SK-N-SH (cell line): ENCODE measurements at places on chromosomes 7 and 10.

DNA sequence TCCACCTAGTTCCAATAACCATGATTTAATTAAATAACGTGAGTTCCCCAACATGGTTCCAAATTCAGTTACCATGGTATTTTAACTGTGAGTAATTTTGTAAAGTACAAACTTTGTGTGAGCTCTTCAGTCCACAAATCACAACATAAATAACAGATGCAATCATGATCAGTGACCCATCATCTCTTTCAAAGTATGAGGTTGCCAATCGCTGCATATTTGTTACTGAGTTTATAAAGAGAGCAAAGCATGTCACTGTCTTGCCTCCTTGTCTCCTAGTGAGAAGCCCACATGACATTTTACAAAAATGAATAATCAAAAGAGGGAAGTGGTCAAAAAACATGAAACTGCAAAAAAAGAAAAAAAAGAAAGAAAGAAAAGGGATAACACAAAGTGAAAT lies 69.1 kb upstream of the PDSS1 start:
- DNase-seq: no peak

- peak; percentile 34 for DNase-seq
Measured at GRCh38 chr7:73980206-73980605, 47.8 kb upstream of the ELN start.

DNA sequence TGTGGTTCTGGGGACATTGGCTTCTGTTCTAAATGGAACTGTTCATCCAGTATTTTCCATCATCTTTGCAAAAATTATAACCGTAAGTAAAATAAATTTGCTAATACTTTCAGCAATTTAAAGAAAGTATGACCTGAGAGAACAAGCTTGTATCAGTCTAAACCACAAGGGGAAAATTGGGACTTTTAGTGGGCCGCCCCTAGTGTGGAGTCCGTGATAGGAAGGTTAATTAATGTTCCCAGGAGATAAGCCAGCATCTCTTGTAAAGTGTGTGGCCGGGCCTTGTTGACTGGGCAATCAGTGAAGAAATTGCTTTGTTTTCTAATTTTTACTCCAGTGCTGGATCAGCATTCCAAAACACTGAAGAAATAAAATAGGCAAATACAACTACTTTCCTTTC lies 83.0 kb downstream of the ABCB5 start:
- no peak for DNase-seq

DNA sequence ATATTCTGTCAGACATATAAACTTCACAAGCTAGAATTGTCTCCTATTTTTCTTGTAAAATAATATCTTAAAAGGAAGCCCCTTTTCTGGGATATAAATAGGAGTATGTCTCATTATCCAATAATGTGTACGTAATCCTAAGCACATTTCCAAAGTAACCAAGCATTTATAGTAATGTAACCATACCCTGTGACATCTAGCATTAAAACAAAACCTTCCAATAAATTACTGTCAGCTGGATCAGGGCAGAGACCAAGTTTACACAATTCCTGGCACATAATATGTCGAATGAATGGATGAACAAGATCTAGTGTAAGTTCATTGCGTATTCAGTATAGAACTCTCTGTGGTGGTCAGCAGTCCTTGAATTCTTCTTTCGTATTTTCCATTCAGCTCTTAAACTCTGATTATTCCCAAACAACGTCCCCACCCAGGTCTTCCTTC lies 14.3 kb downstream of the CPED1 start:
- DNase-seq: no peak

DNA sequence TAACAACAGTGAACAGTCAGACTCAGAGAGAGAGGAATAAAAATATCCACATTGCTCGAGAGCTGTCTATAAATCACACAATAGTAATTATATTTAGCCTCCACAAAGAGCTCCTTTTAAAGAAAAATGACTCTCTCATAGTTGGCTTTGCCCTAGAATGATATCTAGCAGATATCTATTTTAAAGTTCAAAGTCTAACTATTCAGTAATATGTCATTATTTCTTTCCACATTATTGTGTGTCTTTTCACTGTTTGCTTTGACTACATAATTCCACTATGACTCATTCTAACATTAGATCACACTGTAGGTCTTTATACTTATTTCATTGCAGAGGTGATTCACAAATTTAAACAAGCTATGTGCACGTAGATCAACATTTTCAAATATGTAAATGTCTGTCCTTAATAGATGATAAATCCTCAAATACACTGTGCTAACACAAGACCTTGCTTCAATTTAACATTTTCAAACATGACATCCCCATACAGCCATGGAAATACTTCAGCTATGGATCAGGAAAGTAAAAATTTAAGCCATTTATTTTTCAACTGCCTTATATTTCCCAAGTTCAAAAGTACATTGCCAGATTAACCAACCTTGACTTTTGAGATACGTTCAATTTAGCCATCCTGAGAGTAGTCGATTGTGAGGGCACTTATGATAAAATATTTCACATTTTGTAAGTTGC lies 99.9 kb upstream of the AKR1E2 start:
- no peak for DNase-seq

GRCh38 chr10:124728071-124728829 lies 15.9 kb downstream of the FAM53B start:
- no peak for DNase-seq

GRCh38 chr7:77199013-77199966 lies at the start of gene FGL2:
TSS of gene FGL2 (minus strand) at chr7:77199819. CDS start at chr7:77199793, 26 bp downstream.
- no peak for DNase-seq

GRCh38 chr10:131670341-131670740 lies 230.5 kb upstream of the PPP2R2D start:
- DNase-seq: no peak

DNA sequence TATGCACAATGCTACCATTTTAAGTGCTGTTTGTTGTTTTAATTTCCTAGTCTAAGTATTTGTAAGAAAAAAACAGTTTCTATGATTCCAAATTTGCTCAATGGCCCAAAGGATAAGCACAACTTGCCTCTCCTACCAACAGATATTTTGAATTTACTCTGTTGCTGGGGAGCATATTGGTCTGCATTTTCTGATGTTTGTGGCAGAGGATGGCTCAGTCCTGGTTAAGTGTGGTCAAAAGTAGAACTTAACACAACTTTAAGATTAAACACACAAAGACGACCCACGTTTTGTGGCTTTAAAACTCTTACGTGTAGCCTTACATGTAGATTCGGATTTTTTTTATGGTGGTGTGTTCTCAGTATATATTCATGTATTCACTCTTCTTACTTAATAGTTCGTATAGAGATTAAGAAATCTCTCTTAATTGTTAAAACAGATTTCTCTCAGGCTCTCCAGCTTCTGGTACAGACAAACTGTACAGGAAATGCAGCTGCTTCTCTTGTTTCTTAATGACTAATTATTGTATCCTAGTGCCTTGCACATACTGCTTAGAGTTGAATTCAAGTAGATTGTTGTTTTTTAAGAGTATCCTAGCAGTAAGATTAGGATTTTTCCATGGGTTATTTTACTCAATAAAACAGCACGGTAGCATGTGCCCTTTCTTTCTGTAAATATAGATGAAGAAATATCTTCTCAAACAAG lies 86.2 kb downstream of the GPR85 start:
- DNase-seq: no peak

DNA sequence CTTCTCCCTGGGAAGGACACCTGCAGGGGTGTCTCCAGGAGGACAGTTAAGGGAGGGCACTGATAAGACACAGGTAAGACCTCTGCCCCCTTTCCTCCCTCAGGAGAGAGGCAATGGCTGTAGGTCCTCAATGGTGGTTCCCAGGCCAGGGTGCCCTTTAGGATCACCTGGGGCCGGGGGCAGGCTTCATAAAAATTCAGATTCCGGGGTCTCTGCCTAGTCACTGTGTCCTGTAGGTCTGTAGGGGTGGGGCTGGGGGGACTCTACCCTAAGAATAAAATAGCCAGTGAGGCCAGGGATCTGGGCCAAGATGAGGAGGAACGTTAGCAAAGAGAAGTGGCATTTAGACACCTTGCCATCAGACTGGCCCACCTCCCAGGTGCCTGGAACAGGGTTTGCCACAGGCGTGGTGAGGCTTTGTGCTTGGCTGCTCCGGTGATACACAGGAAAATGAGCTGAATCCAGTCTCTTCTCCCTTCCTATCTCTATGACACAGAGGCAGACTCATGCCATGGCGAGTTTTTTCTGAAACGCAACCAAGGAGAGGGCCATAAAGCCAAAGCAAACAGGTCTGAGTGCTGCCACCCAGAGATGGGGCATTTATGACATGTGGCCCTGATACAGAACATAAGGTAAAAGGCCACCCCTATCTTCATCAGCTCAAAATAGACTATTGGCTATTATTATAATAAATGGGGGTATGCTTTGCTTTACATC lies 52.6 kb downstream of the SH3PXD2A start:
- no peak for DNase-seq

- no peak for DNase-seq
Measured at GRCh38 chr10:45197816-45198485, 117.5 kb downstream of the OR13A1 start.

GRCh38 chr10:86801995-86802394 lies 45.6 kb downstream of the BMPR1A start:
- no peak for DNase-seq

DNA sequence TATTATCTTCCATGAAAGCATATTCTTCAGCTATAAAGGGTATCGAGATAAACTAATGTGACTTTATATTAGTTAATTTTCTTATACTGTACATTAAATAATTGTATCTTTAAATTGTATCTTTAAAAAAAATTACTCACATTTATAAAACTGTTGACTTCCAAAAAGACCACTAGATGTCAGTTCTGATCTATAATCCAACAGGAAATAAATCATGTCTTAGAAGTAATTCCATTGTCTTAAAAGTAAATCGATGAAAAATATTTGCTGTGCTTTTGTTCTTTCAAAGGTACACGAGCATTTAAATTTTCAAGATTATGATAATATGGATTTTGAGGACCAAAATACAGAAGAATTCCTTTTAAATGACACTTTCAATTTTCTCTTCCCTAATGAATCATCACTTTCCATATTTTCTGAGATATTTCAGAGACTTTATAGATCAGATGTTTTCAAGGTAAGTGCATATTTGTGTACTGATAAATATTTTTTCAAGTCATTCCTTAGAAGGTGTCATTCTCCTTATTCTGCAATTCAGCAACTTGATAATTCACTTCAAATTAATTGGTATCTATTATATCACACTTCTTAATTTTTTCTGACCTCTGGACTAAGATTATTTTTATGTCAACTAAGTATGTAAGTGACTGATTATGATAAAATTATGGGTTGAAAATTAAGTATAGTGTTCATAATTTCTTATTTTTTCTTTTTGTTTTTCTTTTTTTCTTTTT lies 138.5 kb downstream of the CPED1 start:
- peak; percentile 4 for DNase-seq

DNA sequence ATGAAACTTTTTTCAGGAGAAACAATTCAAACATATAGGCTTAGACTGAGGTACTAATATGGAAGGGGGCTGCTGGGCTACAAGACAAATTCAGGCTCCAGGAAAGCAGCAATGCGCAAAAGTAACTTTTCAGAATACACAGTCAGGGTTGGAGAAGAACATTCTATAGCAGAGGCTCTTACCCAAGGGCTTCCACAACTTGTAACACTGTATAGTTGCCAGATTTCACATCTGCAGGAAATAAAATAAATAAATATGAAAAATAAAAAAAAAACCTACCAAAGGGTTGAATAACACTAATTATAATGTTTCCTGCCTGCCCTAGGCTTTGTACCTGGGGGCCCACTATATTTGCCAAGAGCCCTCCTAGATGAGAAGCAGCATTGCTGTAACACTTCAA lies 14.3 kb downstream of the MMS19 start:
- DNase-seq: no peak

DNA sequence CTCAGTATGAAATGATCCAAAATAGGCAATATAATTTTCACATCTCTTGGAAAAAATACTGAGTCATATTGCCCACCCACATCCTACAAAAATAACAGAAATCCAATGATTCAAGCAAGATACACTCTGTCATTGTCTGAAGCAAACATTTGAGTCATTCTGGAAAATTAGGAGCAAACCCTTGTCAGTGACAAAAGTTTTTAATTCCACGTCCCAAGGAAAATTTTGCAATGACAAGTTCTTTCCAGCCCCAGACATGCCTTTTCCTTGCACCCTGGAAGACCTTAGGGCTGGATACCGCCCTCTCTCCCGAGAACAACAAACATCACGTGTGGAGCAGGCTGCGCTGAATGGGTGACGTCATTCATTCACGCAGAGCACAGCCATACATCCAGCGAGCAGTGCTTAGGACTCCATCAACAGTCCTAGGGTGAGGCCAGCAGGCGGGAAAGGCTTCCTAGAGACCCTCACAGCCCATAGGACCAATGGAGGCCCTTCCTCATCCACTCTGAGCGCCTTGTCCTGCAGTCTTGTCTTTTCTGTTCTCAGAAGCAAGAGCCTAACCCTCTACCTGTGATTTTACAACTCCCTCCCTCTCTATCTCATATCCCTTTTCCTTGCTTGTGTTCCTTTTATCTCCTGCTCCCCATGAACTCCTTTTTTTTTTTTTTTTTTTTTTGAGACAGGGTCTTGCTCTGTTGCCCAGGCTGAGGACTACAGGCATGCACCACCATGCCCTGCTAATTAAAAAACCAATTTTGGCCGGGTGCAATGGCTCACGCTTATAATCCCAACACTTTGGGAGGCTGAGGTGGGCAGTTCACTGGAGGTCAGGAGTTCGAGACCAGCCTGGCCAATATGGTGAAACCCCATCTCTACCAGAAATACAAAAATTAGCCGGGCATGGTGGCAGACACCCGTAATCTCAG lies 23.5 kb upstream of the KDM7A start:
- DNase-seq: no peak

DNA sequence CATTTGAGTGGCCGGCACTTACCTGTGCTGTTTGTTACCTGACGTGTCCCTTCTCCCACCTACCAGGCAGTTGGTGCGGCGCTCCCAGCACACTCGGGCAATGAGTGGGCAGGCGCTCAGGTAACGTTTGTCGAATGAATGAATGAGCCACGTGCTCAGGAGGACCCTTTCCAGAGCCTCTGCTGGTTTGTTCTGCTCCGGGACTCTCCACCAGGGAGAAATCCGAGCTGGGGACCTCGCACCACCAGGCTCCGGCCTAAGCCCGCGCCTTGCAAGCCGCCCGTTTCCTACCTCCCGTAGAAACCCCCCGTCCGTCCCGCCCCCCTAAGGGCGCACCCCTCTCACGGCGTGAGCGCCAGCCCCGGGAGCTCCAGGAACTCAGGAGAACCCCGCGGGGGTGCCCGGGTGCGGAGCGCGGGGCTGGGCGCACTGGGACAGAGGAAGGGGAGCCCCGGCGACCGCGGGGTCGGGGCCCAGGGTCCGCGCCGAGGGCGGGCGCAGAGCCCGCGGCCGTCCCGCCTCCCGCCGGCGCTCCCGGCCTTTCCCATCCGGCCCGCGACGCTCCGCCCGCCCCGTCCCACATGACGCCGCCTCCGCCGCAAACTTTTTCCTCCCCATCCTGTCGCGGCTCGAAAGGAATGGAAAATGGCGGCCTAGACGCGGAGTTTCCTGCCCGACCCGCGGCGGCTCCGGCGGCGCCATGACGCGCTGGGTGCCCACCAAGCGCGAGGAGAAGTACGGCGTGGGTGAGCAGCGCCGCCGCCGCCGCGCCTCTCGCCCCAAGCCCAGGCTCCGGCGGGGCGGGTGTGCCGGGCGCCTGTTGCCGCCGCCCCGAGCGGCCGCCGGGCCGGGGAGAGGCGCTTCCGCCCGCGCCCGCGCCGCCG lies at the start of gene DOCK1:
Gene DOCK1, plus strand, starts transcription at position 611 of the 884 bp plus-strand sequence. Its CDS starts 90 bp downstream, at position 701.
- DNase-seq: peak; percentile 93
